ENCODE measurements at places on chromosomes 12 and 14. TPM values are rescaled to one million over a fixed set of nuclear protein-coding genes. Genes with fewer than 3 reads are reported as not detected.
A peak's percentile ranks its signal among the peaks of the same experiment; 100 is the strongest.

GRCh38 chr12:131121705-131122405 is 168.1 kb downstream of the ADGRD1 start:
- DNase-seq: no peak

GRCh38 chr12:106245767-106246166 is 2.1 kb downstream of the CKAP4 start:
- DNase-seq: peak; percentile 80

DNA sequence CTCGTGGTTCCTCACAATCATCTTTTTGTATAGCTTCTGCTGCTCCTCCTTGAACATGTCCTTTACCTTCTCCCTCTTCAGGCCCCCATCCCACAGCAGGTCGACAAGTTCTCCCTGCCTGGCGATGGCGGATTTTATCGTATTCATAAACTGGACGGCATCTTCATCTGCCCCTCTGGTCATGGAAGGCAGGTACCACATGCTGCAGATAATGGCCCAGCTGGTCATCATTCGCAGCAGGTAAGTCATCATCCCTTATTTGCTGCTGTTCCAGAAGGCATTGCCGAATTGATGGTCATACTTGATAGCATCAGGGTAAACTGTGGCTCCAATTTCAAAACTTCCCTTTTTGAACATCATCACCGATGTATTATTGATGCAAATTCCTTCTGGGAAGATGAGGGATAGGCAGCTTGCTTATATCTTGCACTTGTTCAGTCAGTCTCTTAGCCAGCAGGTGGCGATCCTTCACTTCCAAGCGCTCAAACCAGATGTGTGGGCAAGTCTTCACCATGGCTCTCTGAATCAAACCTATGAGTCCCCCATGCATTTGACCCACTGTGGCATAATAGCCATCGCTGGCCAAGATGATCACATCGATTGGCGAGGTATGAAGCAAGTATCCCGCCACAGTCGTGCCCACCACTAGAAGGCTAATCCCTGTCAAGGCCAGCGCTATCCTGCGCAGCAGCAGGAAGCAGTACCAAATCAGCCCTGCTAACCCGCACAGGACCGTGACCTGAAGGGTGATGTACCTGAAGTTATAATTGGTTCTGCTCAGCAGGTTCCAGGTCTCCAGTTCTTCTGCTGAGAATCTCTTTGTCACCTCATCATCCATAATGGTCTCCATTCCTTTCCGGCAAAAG is 381.5 kb upstream of the STXBP6 start:
- DNase-seq: no peak

DNA sequence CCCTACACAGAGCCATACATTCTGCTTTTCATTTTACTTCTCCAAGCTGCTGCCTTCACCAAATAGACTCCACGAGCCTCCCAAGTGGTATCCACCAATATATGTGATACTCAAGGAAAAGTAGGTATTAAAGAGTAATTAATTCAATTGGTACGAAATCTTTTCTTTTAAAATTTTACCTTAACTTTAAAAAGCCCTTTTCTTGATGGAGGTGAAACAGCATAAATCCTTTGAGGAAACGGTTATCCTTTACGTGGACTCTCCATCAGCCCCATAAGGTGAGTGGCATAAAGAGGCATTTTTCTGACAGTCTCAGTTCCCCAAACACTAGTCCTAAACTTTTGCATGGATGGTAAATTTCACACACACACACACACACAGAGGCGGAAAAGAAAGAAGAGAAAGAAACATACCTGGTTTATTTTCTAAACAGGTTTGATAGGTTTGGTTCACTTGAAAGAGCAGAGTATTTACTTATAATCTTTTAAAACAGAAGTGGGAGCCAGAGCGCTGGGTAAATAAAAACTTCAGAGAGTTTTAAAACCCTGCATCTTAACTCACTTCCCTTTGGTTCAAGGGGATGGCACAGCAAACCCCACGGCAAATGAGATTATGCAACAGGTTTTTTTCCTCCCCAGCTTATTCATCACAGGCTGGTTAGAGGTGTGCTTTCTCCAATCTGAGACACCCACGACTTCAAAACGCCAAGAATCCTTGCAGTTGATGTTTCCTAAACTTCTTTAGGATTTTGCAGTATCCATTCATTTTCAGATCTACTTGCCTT is 1.9 kb downstream of the DUSP16 start:
- no peak for DNase-seq

- no peak for DNase-seq
These were observed 237.6 kb upstream of the CRY1 start for GRCh38 chr12:107330831-107331431.

DNA sequence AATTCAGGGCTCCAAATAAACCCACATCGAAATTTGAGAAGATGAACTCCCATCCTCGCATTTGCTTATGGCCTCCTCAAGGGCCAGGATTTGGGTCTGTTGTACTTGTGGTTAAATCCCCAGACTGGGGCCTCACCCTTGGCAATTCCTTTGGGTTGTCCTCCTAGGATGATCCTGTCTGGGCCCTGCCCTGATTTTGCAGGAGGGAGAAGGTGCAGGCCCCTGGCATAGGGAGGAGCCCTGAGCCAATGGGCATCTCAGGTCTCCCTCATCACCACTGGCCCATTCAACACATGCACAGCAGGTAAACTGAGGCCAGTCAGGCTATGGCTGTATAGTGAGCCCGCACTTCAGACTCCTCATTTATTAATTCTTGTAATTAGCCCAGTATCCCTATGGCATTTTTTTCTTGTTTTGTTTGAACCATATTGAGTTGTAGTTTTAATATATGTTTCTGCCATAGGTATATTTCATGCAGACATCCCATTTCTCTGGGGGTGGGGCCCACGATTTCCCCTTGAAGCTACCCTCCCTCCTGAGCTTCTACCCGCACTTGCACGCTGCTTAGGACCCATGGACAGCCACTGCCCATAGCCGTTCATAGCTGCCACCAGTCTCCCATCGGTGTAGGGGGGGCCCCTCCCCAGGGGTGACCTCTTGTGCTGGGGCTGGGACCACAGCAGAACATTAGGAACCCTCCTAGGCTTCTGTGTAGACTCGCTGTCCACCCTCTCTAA is 67.1 kb upstream of the DDX11 start:
- no peak for DNase-seq

DNA sequence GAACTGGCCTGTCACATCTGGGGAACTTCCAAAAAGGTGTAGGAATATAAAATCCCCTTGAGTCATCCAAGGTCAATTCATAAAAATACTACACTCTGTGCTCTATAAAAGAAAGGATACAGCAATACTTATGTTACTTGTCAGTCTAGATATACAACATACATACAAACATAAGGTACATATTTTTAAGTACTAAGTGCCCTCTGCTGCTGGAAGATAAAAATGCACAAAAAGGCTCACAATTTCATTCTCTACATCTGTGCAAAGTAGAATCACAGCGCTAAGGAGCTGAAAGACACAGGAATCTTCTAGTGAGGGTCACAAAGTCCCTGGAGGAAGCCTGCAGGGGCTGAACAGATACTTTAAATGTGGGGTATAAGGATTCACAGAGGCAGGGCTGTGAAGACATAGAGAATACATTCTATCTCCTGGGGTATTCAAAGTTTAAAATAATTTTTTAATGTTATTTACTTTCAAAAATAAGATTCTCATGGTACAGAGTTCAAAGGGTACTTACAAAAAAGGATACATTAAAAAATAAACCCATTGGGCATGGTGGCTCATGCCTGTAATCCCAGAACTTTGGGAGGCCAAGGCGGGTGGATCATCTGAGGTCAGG is 10.2 kb upstream of the GOLGA5 start:
- DNase-seq: no peak

- no peak for DNase-seq
These were observed 58.4 kb upstream of the STAC3 start for GRCh38 chr12:57309420-57309819.

Gene ESPL1
- total RNA-seq: 2.8 TPM

Gene CDKN3
- 8.1 TPM for total RNA-seq

Gene PLEK2
- total RNA-seq: 1.9 TPM

Data from aorta (tissue), 5 donors.